ENCODE measurements at places on chromosomes 7 and 10.

GRCh38 chr10:95308389-95309302 is 17.8 kb upstream of the PDLIM1 start:
- H3K4me1 ChIP-seq, result no peaks in the 10 kb centered on the region
- no peaks in the 10 kb centered on the region for H3K36me3 ChIP-seq
- H3K27ac ChIP-seq, result no peak overlapping the region
- DNase-seq, result no peak
- H3K4me3 ChIP-seq, result no peak overlapping the region

- H3K27ac ChIP-seq, result no peak overlapping the region
- H3K4me3 ChIP-seq, result no peak overlapping the region
- no peaks in the 10 kb centered on the region for H3K4me1 ChIP-seq
- DNase-seq, result no peak
These were observed 3.4 kb downstream of the ENTPD1 start for GRCh38 chr10:95759233-95759826.

GRCh38 chr10:96703358-96703757 is 17.0 kb downstream of the PIK3AP1 start:
- H3K4me3 ChIP-seq, result no peak overlapping the region
- H3K27me3 ChIP-seq, result no peaks in the 10 kb centered on the region
- H3K27ac ChIP-seq, result no peak overlapping the region
- DNase-seq, result no peak

GRCh38 chr7:112398534-112398933 is 51.7 kb upstream of the IFRD1 start:
- DNase-seq, result peak; percentile 9
- peaks cover 13% of the 10 kb centered on the region for H3K4me1 ChIP-seq
- H3K27ac ChIP-seq, result no peak overlapping the region
- H3K36me3 ChIP-seq, result no peaks in the 10 kb centered on the region
- no peak overlapping the region for H3K4me3 ChIP-seq

- no peak overlapping the region for H3K4me3 ChIP-seq
- no peak for DNase-seq
- no peak overlapping the region for H3K27ac ChIP-seq
- no peaks in the 10 kb centered on the region for H3K4me1 ChIP-seq
These were observed 494.7 kb downstream of the CCSER2 start for GRCh38 chr10:84822931-84823630.

DNA sequence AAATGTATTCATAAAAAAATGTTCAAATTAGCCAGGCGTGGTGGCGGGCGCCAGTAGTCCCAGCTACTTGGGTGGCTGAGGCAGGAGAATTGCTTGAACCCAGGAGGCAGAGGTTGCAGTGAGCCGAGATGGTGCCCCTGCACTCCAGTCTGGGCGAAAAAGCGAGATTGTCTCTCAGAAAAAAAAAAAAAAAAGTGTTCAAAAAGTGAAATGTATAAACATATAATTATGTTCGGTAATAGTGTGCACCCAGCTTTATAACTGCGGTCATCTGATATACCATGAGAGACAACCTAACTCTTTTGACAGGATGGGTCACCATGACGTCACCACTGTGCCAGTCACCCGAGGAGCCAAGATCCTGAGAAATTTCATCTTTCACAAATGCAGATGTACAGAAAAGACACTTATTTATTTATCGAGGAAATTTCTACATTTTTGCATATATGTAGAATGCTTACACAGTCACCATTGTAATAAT is 594 bp upstream of the RP9 start:
- H3K4me1 ChIP-seq, result peaks cover 20% of the 10 kb centered on the region
- H3K36me3 ChIP-seq, result no peaks in the 10 kb centered on the region
- peak overlapping the region; percentile 56 for H3K4me3 ChIP-seq
- no peak for DNase-seq
- H3K27ac ChIP-seq, result no peak overlapping the region
- H3K27me3 ChIP-seq, result no peaks in the 10 kb centered on the region

DNA sequence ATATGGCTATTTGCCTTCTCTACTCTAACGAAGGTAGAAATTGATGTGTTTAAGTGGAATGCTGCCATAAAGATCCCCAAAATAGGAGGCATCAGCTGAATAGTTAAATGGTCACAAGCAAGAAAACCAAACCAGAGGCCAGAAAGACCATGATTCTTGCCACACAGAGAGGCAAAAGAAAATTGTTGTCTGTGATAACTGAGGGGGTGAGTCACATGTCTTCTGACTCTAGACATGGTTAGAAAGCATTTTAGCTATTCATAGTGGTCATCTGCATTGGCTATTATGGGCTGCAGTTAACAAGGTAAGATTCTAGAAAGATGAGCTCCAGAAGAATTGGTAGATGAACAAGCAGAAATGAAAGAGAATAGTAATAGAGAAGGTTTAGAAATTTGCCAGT is 361.4 kb upstream of the NPSR1 start:
- DNase-seq, result no peak
- H3K4me1 ChIP-seq, result no peaks in the 10 kb centered on the region
- no peaks in the 10 kb centered on the region for H3K36me3 ChIP-seq
- H3K4me3 ChIP-seq, result no peak overlapping the region
- H3K27ac ChIP-seq, result no peak overlapping the region
- H3K27me3 ChIP-seq, result no peaks in the 10 kb centered on the region

DNA sequence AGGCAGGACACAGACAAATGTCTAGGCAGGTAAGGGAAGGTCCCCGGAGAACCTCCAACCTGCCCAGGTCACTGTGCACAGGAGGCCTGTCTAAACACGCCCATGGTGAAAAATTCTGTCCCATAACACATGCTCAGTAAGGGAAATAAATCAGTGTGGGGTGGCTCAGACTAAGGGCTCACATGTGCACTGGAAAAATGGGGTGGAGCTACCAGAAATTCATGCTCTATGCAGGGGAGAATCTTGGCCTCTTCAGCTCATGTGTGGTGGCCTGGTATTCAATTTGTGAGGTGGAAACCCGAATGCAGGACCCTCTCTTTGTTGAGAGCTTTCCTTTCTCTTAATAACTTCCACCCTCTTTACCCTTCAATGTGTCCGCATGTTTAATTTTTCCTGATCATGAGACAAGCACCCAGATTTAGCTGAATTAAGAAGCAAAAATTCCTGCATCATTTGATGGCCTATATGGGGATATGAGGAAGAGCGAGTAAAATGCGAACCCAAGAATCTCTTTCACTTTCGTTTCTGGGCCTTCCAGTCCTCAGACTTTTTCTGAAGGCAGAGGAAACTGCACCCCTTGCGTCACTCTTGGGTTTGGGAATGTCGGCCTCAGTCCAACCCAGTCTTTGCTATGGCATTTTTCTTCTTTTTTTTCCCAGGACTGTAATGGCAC is 163.2 kb downstream of the DGKB start:
- no peaks in the 10 kb centered on the region for H3K36me3 ChIP-seq
- H3K27me3 ChIP-seq, result no peaks in the 10 kb centered on the region
- no peak for DNase-seq
- no peak overlapping the region for H3K4me3 ChIP-seq

DNA sequence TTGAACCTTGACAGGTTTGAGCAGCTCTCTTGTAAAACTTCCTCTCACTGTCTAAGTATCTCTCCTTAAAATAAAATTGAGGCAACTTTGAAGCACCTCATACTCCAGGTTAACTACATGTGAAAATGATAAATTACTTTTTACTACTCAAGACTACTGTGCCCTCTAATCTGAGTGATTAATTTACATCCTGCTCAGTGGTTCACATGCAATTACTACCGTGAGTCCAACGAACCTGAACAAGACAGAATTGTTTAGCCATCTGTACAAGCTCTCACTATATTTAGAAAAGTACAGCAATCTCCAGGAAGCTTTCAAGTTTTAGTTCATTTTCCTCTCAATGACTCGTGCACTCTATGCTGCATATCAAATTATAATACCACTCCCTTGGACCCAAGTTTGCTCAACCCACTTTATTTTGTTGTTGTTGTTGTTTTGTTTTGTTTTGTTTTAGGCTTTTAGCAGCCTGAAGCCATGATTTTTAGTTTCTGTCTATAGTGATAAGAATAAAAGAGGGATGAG is 21.2 kb downstream of the PDE1C start:
- no peak overlapping the region for H3K4me3 ChIP-seq
- H3K27me3 ChIP-seq, result no peaks in the 10 kb centered on the region

DNA sequence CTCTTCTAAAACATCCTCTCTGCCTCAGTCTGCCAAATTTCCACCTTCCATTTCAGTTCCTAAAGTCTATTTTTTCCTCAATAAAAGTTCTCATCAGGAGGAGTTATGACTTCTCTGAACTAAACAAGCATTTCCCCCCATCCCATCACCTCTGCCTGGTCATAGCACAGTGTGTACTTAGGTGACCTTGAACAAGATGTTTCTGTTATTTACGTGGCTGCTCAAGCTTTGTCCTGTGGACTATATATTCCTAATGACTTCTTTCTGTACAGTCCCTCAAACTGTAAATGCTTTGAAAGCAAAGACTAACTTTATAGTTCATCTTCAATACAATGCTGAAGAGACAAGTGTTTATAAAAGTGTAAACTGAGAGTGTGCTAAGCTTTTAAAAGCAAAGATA is 166.9 kb downstream of the CPEB3 start:
- H3K4me1 ChIP-seq, result no peaks in the 10 kb centered on the region
- no peaks in the 10 kb centered on the region for H3K27me3 ChIP-seq
- H3K4me3 ChIP-seq, result no peak overlapping the region

GRCh38 chr10:74960670-74961069 is 134.3 kb downstream of the KAT6B start:
- no peak overlapping the region for H3K4me3 ChIP-seq
- H3K27me3 ChIP-seq, result no peaks in the 10 kb centered on the region
- no peaks in the 10 kb centered on the region for H3K4me1 ChIP-seq

DNA sequence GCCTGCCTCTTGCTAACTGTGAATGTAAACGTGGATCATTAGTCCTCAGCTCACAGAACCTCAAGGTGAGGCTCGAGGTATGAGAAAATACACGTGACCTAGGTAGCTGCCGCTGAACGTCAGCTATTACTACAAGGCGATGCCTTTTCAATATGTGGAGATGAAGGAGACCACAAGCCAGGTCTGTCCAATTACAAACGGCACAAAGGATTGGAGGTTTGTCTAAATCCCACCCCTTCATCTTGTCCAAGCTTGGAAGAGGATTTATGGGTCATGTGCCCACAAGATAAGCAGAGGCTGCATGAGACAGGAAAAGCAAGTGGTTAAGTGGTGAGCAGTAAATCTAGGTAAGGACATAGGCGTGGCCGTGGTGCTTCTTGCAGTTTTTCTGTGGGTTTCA is 3.4 kb downstream of the H2BK1 start:
- H3K4me3 ChIP-seq, result peak overlapping the region; percentile 1
- DNase-seq, result peak; percentile 34

- no peak overlapping the region for H3K27ac ChIP-seq
- no peak overlapping the region for H3K4me3 ChIP-seq
- H3K4me1 ChIP-seq, result no peaks in the 10 kb centered on the region
- H3K36me3 ChIP-seq, result no peaks in the 10 kb centered on the region
- no peaks in the 10 kb centered on the region for H3K27me3 ChIP-seq
- no peak for DNase-seq
These were observed 88.4 kb downstream of the POLR1F start for GRCh38 chr7:19620470-19620869.

GRCh38 chr7:41052201-41052600 is 650.7 kb downstream of the INHBA start:
- no peak overlapping the region for H3K27ac ChIP-seq
- no peaks in the 10 kb centered on the region for H3K4me1 ChIP-seq
- H3K4me3 ChIP-seq, result no peak overlapping the region
- no peaks in the 10 kb centered on the region for H3K36me3 ChIP-seq
- no peak for DNase-seq
- no peaks in the 10 kb centered on the region for H3K27me3 ChIP-seq

DNA sequence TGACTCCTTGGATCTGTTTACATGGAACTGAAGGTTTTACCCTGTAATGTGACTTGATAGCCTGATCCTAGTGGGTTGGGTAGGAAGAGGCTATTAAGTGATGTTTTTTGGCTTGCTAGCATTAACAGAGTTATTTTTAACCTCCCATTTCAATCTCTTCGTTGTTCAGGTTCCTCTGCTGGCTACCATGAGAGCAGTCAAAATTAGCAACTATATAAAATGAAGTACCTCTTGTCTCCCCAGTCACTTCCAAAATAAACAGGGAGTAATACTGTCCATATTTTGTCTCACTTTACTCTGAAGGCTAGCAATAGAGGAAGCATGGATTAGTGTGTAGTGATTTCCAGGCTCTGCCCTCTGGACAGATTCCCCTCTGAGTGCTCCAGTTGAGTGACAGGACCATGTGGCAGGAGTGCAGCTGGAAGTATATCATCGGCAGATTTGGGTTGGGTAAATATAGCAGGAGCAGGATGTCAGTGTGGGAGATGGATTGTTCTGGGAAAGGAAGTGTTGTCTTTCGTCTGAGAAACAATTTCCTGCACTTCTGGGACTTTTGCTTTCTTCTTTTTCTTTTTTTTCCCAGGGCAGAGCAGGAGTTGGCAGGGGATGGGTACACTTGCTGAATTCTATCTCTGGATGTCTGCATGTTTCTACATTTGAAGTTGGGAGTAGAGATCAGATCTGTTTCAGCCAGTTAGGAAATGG is 35.2 kb downstream of the GBF1 start:
- no peak for DNase-seq
- no peak overlapping the region for H3K27ac ChIP-seq
- no peaks in the 10 kb centered on the region for H3K27me3 ChIP-seq

- peaks cover 27% of the 10 kb centered on the region for H3K36me3 ChIP-seq
- H3K27ac ChIP-seq, result no peak overlapping the region
- DNase-seq, result no peak
- H3K4me1 ChIP-seq, result no peaks in the 10 kb centered on the region
These were observed 75.5 kb downstream of the CARD11 start for GRCh38 chr7:2968176-2968575.

DNA sequence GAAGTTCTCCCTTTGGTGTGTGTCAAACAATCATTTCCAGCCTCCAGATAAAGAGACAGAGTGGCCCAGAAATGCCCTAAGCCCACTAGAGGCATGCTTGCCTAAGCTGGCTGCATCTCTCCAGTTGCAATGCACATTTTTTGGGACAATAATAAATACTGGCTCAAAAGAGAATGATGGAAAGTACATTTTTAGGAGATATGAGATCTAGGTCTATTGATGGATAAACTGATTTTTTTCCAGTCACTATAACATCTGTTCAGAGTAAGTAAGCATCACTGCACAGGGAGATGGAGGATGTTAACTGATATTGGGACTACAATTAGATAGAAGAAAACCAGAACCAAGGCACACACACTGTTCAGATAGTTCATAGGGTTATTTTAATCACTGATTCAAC is 553.0 kb downstream of the GRM8 start:
- H3K4me3 ChIP-seq, result no peak overlapping the region
- no peaks in the 10 kb centered on the region for H3K4me1 ChIP-seq
- no peak overlapping the region for H3K27ac ChIP-seq

Data from effector memory CD4-positive, alpha-beta T cell (primary cell).